Karpas-422 (cell line): ENCODE measurements at places on chromosomes 3 and 15. TPM values are rescaled to one million over a fixed set of nuclear protein-coding genes. Genes with fewer than 3 reads are reported as not detected.

The BOC gene
- total RNA-seq: 0.04 and 0.47 TPM in 2 replicates

The CSPG5 gene
- 0.04 and 1.5 TPM in 2 replicates for total RNA-seq

The USP13 gene
- 17.5 and 22.1 TPM in 2 replicates for total RNA-seq

The TBCCD1 gene
- 20.6 and 38.7 TPM in 2 replicates for total RNA-seq

The SCN11A gene
- 0.07 TPM in 1 of 2 replicates, not detected in the other for total RNA-seq

The DAG1 gene
- 11.3 and 19.1 TPM in 2 replicates for total RNA-seq

The CHRD gene
- 17.7 and 52.9 TPM in 2 replicates for total RNA-seq
